ENCODE measurements at places on chromosomes 12 and 14.

DNA sequence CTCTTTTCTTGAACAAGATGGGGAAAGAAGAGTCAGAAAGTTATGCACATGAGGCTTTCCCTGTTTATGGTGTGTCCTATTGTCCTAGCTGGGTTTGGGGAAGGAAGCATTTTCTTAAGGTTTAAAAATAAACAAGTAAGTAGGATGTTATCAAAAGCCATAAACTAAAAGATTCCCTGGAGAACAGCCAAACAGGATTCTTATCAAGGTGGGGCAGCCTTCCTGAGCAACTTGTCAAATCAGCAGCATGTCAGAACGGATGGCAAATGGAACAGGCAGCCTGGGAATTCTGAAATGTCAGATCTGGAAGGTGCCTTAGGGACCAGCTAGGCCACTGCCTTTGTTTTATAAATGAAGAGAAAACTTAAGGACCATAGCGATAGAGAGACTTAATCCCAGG is 152.2 kb upstream of the RGS6 start:
- DNase-seq = no peak

- no peak for DNase-seq
Measured at GRCh38 chr12:116697305-116697704, 40.6 kb downstream of the SPRING1 start.

GRCh38 chr14:78131201-78131600 is 39.0 kb upstream of the NRXN3 start:
- no peak for DNase-seq

GRCh38 chr12:541676-542324 is 82.1 kb downstream of the B4GALNT3 start:
- no peak for DNase-seq

DNA sequence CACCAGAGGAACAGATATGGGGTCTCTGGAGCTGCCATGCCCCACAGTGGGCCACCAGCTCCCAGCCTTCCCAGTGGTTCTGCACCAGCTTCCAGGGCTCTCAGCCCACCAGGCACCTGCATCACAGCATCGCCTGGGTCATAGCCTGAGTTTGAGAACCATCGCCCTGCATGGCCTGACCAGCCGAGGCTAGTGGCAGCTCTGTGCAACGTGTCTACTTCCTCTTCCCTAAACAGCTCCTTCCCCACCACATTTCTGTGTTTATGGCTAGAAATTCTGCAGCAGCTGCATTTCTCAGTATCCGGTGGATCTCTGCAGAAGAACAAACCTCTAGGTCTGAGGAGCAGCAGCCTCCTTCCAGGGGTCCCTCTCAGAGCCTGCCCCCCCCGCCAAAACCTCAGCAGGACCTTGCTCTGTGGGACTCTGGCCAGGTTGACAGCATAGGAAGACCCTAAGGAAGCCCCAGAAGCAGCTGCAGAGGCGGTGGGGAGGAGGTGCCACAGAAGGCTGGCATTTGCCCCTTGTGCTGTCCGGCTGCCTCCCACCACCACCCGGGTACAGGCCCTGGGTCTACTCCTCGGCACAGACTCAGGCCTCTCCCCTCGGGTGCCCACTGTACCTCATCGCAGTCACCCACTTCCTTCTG is 47.7 kb downstream of the PSMA6 start:
- DNase-seq = no peak

- no peak for DNase-seq
Measured at GRCh38 chr14:72947366-72948160, 21.3 kb downstream of the DCAF4 start.

- no peak for DNase-seq
Measured at GRCh38 chr14:91888641-91889476, 21.5 kb upstream of the TC2N start.

DNA sequence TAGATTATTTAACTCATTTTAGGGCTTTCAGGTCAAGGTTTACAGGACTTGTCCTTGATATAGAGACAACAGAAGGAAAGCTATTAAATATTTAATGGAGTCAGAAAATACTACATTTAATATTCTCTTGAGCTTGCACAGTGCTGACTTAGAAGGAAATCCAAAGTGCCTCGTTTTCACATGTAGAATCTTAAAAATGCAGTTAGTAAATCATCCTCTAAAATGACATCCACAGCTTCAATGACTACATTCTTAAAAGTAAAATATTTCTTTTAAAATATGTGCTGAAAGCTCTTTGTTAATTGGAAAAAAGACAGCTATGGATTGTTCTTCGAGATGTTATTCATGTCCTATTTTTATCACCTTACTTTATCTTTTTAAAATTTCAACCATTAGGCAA is 146.9 kb downstream of the KCNC2 start:
- DNase-seq = no peak

- DNase-seq = no peak
Measured at GRCh38 chr12:101305226-101305779, 25.4 kb downstream of the UTP20 start.

GRCh38 chr12:14614704-14615121 is 47.0 kb upstream of the PLBD1 start:
- no peak for DNase-seq

DNA sequence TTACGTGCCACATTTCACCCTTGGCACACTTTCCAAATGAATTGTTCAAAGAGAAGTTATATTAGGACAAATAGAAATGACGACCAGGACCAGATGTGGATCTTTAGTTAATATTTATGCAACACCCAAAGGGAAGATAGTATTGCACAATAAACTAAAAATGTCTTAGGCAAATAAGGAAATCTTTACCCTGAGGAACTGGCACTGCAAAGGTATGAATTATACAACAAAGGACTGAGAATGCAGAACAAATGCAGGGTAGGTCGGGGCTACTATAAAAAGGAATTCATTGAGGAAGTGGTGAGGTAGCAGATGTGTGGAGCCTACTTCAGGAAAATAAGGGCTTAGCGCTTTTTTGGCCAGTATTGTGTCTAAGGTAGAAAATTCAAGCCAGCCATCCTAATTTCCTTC is 3.9 kb upstream of the TMTC2 start:
- no peak for DNase-seq

DNA sequence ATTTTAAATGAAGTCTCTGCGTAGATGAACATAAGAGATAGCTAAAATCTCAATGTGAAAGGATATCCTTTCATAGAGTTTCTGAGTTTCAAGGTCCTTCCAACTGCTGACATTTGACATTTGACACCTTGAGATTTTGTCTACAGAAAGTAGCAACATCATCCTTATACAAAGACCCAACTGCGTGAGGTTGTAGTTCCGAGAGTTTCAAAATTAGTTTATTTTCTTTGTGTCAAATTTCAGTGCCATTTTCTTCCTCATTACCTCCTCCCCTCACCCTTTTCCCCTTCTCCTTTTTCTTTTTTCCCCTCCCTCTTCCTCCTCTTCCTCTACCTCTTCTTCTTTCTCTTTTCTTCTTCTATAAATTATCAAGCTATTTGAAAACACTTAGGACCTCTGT is 26.9 kb upstream of the BATF start:
- no peak for DNase-seq

GRCh38 chr14:53062856-53063255 is 90.3 kb downstream of the DDHD1 start:
- no peak for DNase-seq

GRCh38 chr12:76878099-76878898 is 520 bp downstream of the CSRP2 start:
- DNase-seq = no peak
